ENCODE measurements at places on chromosomes 6 and 20.

DNA sequence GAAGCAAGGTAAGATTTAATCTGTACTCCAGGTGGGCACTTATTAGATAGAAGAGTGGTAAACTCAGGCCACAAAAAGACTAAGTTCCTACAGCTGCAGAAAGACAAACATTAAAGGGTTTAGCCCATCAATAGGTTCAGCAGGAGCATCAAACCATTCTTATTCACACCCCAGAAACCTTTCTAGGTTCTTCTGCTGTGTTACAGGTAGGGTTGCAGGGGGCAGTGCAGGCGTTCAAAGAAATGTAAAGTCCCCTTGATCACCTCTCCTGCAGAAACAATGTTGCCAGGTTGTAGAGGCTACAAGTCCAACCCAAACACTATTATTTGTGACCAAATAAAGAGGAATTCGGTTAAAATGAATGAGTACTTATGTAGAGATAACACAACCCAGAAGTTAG, 31.8 kb downstream of the PHACTR1 start:
- no peak for DNase-seq

GRCh38 chr6:145080651-145081050, 654.7 kb downstream of the EPM2A start:
- no peak for DNase-seq

GRCh38 chr6:132135409-132135808, 184.2 kb upstream of the CCN2 start:
- no peak for DNase-seq

DNA sequence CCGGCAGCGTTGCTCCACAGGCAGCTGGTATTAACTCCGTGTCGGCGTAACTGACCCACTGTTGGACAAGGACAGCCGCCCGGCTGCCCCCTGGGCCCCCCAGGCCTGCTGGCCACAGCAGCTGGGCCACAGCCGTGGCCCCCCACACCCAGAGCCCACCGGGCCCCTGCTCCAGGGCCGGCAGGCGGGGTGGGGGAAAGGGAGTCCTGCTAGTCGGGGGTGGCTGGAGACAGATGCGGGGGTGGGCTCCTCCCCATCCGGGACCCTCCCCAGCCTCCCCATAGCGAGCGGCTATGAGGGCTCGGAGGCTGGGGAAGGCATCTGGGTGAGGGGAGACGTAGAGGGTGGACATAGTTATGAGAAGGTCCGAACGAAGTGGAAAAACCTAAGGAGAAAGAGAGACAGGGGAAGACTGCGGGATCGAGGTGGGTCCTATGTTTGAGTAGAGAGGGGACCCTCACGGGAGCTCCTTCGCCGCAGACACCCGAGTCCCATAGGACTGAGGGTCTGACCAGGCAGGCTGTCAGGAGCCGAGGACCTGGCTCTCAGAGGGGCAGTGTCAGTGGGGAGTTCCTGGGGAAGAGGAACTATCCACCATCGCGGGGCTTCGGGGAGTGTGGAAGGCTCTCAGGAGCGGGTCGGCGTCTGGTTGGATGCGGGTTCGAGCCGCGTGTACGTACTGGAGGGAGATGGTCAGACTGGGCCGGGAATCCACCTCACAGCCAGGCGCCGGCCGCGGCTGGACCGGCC, 511 bp downstream of the VARS1 start:
- DNase-seq, result no peak

DNA sequence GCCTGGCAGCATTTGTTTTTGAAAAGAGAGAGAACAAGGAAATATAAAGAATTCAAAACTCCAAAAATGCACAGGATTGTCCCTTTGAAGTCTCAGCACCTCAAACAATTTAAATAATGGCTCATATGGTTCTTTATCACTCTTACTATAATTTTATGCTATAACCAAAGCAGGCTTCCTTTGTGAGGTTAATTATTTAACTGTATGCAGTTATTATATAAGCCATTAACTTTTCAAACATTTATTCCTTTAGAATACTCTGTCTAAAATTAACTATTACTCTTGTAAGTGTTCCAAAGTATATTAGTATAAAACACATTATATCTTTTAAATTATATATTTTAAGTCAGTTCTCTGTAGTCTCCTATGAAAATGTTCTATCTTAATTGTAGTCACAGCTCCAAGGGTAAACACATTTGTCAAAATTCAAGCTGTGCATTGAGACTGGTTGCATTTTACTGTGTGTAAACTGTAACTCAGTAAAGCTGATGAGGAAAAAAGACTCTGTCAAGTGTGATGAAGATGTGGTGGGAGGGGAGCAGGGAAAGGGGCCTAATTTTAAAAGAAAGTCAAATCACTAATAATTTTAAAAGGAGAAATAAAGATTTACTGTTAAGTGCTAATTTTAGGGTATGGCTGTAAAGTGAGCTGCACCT, 20.0 kb upstream of the PLAGL1 start:
- no peak for DNase-seq

DNA sequence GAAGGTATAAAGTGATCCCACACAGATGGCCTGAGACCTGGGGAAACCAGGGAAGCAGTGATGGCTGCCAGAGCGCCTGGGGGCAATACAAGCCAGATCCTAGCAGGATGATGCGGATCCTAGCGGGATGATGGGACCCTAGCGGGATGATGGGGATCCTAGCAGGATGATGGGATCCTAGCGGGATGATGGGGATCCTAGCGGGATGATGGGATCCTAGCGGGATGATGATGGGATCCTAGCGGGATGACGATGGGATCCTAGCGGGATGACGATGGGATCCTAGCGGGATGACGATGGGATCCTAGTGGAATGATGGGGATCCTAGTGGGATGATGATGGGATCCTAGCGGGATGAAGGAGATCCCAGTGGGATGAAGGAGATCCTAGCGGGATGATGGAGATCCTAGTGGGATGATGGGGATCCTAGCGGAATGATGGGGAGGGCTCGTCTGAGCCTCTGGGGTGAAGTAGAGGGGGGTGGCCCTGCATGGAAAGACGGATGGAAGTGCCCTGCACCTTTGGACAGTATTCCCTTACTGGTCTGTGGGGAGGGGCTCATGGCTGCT, 44.2 kb upstream of the CDH22 start:
- DNase-seq, result no peak

- DNase-seq, result no peak
These were observed 73.1 kb upstream of the DST start for GRCh38 chr6:56715741-56716140.

DNA sequence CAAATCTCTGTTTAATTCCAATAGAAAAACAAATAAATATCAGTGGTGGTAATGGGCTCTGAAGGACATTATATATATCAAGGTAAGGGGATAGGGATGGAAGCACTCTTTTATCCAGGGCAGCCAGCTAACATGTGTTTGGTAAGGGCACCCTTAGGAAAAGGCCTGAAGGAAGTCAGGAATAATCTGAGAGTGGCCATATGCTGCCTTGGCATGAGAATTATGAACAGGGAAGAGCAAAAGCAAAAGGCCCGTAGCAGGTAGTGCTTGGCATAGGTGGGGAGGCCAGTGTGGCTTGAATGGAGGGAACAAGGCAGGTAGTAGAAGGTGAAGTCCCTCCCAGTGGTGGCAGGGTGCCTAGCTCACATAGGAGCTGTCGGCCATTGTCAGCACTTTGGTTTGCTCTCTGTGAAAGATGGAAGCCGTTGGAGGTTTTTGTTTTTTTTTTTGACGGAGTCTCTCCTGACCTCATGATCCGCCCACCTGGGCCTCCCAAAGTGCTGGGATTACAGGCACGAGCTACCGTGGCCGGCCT, 39.6 kb upstream of the CSE1L start:
- DNase-seq, result no peak

GRCh38 chr6:85449388-85449817, 480 bp upstream of the NT5E start:
- peak; percentile 44 for DNase-seq

- DNase-seq, result no peak
These were observed 49.3 kb upstream of the SRPK1 start for GRCh38 chr6:35970181-35970580.

DNA sequence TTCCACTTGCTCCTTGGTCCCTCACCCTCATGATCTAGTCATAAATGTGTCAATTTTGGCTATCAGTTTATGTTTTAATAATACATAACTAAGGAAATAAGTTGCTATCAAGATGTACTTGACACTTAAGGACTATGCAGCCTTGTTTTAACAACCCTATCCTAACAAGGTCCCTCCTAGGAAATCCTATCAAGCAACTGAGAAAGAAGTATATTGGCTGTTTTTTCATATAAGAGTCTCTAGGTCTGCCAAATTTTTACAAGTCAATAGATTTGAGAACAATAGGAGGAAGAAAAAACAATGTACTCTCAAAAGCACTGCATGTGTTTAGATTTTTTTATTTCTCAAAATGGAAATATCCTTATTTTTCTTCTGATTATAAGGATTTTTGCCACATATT, 14.7 kb downstream of the FILIP1 start:
- no peak for DNase-seq

GRCh38 chr6:132865364-132865763, 51.0 kb downstream of the RPS12 start:
- DNase-seq, result no peak

GRCh38 chr20:40821429-40821828, 132.4 kb upstream of the MAFB start:
- no peak for DNase-seq

GRCh38 chr20:57895161-57895855, 185.5 kb upstream of the PMEPA1 start:
- DNase-seq, result no peak

DNA sequence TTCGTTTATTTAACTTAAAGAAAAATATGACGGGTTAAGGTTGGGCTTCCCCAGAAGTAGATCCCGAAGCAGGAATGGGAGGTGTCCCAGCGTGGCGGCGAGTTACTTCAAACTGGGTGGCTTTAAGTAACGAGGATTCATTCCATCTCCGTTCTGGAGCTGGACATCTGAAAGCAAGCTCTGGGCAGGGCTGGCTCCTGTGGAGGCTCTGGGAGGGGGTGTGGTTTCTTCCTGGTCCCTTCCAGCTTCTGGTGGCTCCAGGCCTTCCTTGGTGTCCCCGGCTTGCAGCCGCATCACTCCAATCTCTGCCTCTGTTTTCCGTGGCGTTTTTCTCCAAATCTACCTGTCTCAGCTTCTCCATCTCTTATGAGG, 47.3 kb upstream of the BHLHE23 start:
- no peak for DNase-seq

DNA sequence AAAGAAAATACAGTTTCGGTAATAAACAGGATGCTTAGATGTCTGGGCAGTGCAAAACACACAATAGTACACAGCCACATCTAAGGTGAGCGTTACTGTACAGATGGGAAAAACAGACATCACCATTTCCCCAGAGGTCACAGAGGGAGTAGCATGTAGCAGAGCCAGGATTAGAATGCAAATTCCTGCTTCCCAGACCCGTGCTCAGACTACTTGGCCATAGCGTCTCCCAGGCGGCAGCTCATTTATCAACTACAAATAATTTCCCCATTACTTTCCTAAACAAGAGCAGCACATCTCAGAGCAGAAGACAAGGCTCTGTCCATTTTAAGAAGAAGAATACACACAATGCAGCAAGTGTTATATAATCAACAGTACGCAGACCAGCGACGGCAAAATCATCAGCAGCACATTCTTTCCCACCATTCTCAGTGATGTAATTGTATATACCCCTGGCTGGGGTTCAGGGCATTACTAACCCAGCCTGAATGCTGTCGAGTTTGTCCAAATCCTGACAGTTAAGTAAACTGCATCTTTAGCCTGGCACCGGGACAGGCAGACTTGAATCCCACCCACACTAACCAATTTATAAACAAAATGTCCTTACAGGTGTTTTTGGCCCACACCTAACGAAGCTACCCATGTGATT, 61.9 kb downstream of the CNKSR3 start:
- DNase-seq, result peak; percentile 6

GRCh38 chr20:59017493-59018231, 1.6 kb upstream of the TUBB1 start:
- DNase-seq, result no peak

GRCh38 chr6:16481697-16482399, 243.5 kb downstream of the GMPR start:
- no peak for DNase-seq

DNA sequence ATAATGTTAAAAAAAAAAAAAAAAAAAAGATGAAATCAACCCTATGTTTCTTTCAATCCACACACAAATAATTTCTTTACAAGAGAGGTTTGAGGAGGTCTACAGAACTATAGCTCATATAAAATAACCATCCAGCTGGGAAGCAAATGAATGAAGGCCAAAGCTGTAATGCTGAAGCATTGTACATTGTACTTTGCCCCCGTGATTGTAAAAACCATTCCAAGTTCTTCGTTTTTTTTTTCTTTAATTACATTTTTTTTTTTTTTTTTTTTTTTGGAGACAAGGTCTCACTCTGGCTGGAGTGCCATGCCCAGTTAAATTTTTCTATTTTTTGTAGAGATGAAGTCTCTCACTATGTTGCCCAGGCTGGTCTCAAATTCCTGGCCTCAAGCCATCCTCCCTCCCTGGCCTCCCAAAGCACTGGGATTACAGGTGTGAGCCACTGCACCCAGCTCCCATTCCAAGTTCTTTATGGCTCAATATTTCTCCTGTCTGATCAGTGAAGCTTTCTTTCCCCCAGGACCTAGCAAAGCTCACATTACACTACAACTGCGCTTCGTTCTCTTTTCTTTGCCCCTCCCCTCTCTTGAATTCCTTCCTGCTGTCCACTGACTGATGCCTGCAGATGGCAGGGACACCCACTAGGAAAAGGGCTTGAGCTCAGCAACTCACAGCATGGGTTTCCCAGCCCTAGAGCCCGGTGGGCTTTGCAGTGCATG, 53.0 kb upstream of the NOP56 start:
- no peak for DNase-seq

DNA sequence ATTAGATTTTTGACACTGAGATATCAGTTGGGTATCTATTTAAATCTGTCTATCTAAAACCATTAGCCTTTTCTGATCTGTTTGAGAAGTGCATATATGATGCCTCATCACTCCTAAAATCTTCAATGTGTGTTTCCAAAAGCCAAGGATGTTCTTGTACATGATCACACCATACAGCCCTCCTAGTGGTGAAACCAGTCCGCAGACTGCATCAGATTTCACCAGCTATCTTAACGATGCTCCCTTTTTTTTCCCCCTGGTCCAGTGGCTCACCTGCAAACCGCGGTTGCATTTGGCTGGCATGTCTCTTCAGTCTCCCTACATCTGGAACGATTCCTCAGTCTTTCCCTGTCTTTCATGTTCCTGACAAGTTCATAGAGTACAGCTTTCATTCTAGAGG, 4.0 kb downstream of the KIZ start:
- no peak for DNase-seq
